Putamen (tissue), 1 donor: ENCODE measurements at places on chromosomes 7 and 10.

DNA sequence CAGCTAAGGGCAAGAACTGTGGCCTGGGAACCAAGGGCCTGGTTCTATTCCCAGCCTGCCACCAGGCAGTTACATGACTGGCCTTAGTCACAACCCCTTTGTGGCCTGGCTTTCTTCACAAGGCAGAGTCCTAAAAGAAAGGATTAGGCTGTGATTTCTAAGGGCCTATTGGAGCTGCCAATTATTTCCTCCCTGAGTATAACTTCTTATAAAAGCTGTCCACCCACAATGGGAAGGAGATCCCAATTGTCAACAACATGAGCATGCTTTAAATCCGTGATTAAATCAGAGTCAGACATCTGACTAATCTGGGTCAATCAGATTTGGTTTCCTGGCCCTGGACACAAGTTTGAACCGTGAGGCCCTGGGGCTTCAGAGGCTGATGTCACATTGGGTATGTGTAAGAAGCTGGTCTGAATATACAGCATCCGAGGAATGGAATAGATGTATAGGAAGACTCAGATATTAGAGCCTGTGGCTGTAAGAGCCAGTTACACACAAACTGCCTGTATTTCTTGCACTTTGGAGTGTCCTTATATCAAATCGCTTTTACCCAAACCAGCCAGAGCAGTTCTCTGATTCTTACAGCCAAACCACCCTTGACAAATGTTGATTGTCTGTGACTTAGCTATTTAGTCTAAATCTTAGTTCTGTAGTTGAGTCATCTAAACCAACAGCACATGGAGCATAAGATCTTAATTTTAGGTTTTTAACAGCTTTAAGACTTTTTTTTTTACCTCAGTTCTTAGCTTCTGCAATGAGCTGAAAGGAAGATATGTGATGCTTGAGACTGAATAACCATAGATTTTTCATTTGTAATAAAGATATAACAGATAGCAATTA, 61.3 kb downstream of the ABCB4 start:
- DNase-seq = no peak

GRCh38 chr10:88877298-88877697, 2.7 kb upstream of the STAMBPL1 start:
- no peak for DNase-seq

- no peak for DNase-seq
Measured at GRCh38 chr7:47320296-47320695, 261.6 kb downstream of the TNS3 start.

DNA sequence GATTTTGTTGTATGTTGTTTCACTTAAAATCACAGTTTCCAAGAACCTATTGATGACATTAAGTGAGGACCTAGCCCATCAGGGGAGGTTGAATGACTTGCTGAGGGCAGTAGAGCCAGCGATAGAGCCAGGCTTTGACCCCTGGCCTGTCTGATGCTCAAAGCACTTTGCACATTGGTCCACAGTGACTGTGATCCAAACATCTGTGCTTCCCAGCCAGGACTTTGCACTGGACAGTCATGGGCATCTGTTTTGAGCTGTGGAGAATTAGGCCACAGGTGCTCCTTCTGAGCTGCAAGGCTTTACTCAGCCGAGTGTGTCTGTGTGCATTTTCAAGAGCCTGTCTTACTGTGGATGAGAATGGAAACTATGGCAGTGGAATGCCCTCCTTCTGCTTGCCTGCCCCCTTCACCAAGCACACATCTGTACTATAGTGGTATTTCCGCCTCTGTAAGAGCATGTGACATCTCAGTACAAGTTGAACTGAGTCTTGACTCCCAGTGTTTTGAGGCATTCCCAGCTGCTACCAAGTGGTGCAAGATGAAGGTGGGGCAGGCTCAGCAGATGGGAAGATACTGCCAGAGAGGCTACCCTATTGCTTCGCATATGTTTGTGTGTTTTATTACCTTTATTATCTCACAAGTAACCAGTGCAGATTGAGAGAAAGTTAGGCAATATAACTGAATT, 72.7 kb upstream of the AOAH start:
- no peak for DNase-seq

- no peak for DNase-seq
Measured at GRCh38 chr10:79380125-79380945, 33.1 kb downstream of the PPIF start.

- no peak for DNase-seq
Measured at GRCh38 chr7:34111031-34111430, 205.7 kb downstream of the BMPER start.
